GM12892 (cell line): ENCODE measurements at places on chromosomes 11 and 22.

GRCh38 chr22:18071968-18072310 lies 5.9 kb upstream of the PEX26 start:
- no peak for DNase-seq

GRCh38 chr11:76626266-76626665 lies 44.3 kb downstream of the LRRC32 start:
- DNase-seq, result no peak

GRCh38 chr22:34534101-34534500 lies 531.9 kb upstream of the ISX start:
- DNase-seq, result no peak

GRCh38 chr11:19951558-19952115 lies 208.6 kb downstream of the DBX1 start:
- no peak for DNase-seq

DNA sequence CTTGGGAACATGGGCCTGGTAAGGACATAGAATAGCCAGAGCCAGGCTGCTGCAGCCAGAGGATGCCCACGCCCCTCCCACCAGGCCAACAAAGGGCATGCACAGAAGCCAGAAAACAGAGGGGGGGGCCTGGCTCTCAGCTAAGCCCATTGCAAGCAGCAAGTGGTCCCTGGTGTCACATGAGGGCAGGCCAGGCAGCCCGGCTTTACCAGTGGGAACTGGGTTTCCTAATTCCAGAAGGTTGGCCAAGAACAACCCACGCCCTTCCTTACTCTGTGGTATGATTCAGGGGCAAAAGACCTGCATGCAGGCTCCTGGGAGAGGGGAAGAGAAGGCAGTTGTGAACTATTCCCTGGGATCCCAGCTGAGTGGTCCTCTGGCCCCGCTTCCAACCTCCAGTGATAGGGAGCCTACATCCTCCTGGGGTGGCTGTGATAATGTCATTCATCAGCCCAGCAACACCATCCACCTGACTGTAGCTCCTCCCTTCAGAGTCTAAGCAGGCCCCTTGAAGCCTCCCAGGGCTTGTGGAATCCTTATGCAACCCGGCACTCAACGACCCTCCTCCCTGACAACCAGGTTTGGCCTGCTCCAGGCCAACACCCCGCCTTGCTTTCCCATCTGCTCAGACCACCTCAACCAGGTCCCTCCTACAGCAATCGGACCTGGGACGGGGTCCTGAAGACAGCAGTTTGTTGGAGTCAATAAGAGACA lies 62.1 kb upstream of the LMO1 start:
- DNase-seq, result no peak

DNA sequence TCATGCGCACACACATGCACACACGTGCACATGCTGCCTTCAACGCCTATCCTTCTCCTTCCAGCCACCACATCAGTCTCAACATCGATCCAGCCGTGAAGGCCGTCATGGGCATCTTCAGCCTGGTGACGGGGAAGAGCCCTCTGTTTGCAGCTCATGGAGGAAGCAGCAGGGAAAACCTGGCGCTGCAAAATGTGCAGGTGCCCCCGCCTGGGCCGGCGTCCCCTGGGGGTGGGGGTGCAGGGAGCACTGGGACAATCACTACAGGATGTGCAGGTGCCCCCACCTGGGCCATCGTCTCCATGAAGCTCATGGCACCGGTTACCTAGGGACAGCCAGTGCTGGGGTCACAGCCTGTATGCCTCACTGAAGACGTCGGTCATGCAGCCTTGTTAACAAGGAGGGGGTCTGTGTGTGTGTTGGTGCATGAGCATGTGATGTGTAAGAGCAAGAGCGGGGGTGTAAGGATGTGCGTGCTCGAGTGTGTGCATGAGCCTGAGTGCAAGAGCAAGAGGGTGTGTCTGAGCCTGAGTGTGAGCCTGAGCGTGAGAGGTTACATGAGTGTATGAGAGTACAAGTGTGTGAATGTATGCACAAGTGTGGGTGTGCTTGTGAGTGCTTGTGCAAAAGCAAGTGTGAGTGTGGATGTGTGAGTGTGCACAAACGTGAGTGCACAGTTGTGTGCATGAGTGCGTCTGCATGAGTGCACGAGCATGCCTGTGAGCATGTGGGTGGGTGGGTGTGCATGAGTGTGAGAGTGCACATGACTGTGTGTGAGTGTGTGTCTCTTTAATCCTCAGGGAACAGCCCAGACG lies 31.5 kb downstream of the NADSYN1 start:
- DNase-seq, result no peak

- DNase-seq, result no peak
These were observed 39.5 kb downstream of the TOLLIP start for GRCh38 chr11:1269957-1270356.

DNA sequence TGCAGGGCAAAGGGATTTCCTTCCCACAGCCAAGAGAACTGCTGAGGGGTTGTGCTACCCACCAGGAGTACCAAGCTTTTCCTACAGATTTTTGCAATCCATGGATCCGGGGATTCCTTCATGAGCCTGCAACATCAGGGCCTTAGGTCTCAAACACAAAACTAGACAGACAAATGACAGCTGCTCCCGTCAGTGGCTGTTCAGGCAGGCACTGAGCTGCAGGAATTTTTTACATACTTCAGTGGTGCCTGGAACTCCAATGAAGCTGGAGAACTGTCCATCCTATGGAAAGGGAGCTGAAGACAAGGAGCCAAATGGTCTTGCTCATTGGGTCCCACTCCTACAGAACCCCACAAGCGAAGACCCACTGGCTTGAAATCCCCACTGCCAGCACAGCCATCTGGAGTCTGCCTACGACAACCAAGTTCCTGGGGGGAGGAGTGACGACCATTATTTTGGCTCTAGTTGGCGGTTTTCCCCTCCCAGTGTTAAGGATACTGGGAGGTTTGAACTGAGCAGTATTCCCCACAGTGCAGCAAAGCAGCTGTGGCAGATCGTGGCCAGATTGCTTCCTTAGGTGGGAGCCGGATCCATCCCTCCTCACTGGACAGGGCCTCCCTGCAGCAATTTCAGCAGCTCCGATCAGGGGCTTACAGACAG lies 157.7 kb upstream of the TMEM45B start:
- DNase-seq, result no peak

DNA sequence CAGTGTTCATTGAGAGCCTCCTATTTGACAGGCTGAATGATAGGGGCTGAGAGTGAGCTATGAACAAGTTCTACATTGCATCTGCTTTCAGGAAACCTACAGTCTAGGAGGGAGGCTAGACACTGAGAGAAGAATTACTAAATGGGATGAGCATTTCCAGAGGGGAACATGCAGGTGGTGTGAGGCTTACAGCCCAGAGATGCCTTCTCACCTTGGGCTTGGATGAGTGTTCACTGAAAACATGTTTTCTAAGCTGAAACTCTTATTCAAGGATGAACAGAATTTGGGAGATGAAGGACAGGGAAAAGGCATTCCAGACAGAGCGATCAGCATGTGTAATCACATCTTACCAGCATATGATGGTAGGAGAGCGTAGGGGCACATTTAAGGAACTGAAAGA lies 177.5 kb upstream of the E2F8 start:
- no peak for DNase-seq

DNA sequence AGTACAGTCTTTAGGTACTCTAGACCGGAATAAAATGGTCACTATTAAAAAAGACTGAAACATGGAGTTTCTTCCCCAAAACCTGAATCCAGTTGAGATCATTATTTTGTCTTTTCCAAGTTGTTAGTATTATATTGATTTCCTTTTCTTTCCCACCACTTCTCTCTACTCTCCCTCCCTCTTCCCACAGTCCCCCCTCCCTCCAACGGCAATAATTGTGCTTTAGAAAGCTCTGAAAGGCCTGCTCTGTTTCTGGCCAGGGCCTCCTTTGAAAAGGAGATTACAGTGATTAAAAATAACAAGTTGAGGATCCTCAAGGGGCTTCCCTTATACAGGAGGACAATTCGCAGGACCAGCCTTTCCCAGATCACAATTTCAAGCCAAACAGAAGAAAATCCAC lies 3.5 kb downstream of the SPON1 start:
- no peak for DNase-seq

- DNase-seq, result no peak
These were observed 2.8 kb downstream of the TMEM9B start for GRCh38 chr11:8961401-8961800.

DNA sequence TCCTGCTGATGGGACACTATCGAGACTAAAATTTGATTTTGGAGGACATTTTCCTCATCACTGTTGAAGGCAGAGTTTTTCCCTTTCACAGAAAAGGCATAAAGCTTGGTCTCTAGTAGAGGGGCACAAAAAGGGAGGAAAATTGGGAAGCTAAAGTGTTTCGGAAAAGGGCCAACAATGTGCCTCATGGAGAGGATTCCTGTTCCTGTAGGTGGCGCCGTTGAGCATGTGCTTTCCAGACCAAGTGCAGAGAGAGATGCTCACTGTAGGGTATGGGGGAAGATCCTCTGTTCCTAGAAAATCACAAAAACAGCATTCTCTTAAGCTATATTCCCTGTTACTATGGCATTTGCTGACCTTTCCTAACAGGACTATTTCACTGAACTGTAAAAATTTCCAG lies 18.4 kb upstream of the OR4C5 start:
- no peak for DNase-seq

DNA sequence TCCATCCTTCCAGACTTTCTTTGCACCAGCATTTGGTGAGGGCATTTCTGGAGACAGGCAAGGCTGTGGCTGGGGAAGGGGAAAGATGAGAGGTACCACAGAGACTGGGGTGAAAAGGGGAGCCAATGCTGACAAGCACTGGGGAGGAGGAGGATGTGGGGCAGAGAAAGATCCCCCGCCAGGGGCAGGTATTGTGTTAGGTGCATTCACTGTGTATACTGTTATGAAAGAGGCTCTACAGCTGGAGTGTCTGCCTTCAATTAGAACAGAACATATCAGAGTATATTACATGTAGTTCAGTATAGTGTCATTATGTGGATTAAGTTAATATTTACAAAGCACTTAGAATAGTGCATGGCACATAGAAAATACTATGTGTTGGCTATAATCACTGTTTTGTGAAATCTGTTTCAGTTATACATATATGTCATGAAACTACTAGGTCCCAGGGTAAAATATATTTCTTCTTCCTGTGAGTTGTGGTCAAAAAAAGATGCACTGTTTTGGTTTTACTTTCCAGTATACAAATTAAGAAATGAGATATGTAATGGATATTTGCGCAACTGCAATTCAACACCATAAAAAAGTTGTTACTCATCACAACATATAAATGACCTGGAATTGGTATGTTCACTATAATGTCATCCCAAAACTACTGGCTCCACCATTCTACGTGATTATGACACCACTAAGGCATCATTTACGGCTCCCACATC lies 8.4 kb downstream of the MSANTD2 start:
- no peak for DNase-seq

DNA sequence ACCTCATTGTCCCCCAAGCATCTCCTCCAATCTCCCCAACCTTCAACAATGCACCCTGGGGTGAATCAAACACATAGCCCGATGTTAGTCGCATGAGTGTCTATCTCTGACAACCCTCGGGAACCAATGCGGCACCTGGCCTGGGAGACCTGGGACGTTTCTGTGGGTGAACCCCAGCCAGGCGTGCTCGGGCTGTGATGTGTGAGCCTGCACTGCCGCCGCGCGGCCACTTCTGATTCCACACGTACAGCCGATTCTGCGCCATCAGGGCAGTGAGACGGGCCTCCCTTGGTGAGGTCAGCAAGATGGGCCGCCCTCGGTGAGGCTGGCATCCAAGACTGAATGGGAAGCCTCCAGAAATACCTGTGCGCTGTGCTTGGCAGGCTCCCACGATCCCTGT lies 5.2 kb upstream of the H19 start:
- DNase-seq, result no peak

GRCh38 chr11:102345904-102346303 lies 1.1 kb upstream of the BIRC2 start:
- DNase-seq, result no peak

GRCh38 chr22:35425971-35426800 lies 26.2 kb downstream of the MCM5 start:
- no peak for DNase-seq

GRCh38 chr22:21834869-21835268 lies 32.6 kb downstream of the MAPK1 start:
- no peak for DNase-seq

GRCh38 chr22:38944653-38945052 lies 12.8 kb upstream of the APOBEC3A start:
- no peak for DNase-seq

- no peak for DNase-seq
These were observed 534.8 kb downstream of the INSC start for GRCh38 chr11:15649371-15650104.

GRCh38 chr11:65314501-65315203 lies at the start of gene CDC42EP2:
Gene CDC42EP2, plus strand, starts transcription at chr11:65314866. Its CDS starts 6,033 bp downstream, at chr11:65320899.
- peak; percentile 91 for DNase-seq

DNA sequence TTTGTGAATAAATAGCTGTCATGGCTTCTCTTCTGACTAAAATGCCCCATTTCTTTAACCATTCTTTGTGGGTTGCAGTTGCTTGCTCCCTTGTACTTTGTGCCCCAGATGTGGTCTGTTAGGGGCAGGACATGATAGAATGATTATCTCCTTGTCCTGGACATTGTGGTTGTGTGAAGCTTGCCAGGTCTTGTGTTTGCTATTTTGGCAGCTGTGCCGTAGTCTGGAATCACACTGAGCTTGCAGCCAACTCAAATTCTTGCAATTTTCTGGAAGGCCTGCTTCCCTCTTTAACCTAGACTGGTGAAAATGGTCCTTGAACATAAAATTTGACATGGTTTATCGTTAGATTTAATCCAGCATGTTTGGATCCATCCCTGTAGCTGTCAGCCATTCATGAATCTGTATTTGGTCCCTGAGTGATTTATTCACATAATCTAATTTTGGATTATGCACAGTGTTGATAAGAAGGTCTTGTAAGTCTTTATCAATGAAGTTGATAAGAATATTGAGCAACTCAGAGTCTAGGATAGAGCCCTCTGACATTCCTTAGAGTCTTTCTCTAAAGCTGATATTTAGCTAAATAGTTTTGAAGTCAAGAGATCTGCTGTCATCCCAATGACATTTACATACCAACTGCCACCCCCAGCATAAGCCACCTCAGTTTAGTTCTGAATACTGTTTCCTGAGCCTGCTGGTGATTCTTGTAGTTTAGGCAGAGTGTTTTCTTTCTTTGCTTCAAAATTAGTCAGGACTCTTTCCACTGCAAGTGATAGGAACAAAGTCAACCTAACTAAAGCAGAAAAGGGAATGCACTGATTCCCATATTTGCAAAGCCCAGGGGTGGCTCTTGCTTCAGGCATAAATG lies 9.8 kb downstream of the SPON1 start:
- no peak for DNase-seq

DNA sequence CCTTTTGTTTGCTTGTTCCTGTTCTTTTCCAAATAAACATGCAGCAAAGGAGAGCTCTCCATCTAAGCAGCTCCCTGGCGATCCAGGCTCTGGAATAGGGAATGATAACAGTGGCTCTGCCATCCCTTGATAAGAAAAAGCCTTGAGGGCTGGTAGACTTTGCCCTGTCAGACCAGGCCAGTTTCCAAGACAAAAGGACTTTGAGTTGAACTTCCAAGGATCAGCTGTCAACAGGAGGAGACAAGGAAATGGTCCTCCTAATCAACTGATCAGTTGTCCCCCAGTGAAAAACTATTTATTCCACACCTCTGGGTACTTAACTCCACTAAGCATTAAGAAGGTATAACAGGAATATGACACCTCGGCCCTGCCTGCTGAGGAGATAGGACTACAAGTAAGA lies 127.8 kb downstream of the PARVA start:
- DNase-seq, result no peak
